Femur (tissue), 1 donor: ENCODE measurements at places on chromosomes 16 and 17.
A peak's percentile ranks its signal among the peaks of the same experiment; 100 is the strongest.

GRCh38 chr17:30586818-30587595 is 109.8 kb downstream of the GOSR1 start:
- no peak for DNase-seq

DNA sequence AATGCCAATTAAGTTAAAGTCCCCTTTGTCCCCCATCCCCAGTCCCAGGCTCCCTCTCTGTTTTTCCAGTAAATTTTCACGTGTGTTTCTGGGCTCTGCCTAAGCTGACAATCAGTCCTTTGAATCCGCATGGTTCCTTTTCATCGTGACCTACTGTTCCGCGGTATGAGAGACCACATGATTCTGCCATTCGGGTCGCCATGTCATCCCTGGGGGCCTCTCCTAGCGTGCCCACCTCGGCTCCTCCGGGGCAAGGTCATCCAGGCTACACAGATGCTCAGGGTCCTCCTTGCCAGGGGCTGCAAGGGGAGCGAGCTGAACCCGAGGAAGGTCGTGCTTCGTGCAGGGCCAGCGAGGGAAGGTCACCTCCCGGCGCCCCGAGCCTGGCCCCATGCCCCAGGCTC is 157.6 kb downstream of the RAB11FIP4 start:
- DNase-seq = no peak

GRCh38 chr16:70726892-70727361 is 41.1 kb upstream of the MTSS2 start:
- DNase-seq = peak; percentile 86

- no peak for DNase-seq
Measured at GRCh38 chr17:77405867-77406732, 265.3 kb downstream of the SEC14L1 start.

DNA sequence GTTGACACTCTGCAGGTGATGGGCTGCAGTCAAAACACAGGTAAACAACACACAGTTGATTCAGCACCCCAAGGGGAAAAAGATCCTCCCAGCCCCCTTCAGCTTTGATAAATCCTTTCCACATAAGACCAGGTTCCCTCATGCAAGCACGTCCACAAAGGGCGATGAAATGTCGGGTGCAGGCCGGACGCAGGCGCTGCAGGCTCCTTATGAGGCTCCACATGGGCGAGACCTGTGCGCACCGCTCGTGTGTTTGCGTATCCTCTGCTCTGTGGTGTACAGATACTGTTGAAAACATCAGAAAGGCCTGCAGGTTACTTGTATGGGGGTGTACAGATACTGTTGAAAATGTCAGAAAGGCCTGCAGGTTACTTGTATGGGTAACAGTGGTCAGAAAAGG is 14.4 kb upstream of the ZNF750 start:
- DNase-seq = no peak

DNA sequence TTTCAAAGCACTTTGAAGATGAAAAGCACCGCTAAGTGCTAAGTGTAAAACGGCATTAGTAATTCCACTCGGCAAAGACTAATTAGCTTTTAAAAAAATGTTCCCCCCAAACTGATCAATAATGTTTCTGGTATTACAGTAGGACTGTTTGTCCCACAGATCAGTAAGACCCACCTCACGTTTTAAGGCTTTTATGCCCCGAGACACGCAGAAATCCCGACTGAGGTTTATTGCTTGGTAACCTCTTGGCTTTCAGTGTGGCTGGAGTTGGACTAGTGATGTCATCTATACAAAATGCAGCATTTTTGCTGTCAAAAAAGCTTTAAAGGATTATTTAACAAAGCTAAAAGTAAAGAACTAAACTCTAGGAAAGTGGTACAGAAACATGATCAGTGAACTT is 414.6 kb upstream of the PSMD7 start:
- DNase-seq = no peak

DNA sequence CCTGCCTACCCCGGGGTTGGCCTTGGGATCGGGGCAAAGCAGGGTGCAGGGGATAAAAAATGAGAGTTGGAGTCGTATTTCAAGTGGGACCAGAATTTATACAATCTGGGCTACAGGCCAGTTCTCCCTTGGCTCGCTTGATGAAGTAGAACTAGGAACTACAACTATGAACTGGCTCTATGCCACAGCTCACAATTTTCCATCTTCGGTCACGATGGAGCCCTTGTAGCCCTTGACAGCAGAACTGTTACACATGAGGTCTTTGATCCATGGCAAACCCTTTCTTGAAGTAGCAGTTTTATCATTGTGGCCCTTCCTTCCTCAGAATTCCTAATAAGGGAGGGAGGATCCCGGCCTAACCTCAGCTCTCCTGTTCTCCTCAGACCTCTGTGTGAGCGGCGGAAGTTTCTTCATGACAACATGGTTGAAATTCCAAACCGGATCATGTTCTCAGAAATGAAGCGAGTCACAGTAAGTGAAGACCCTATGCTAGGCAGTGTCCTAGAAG is 17.1 kb downstream of the LIG3 start:
- peak; percentile 82 for DNase-seq

- DNase-seq = no peak
Measured at GRCh38 chr16:79282806-79283205, 317.7 kb downstream of the MAF start.

DNA sequence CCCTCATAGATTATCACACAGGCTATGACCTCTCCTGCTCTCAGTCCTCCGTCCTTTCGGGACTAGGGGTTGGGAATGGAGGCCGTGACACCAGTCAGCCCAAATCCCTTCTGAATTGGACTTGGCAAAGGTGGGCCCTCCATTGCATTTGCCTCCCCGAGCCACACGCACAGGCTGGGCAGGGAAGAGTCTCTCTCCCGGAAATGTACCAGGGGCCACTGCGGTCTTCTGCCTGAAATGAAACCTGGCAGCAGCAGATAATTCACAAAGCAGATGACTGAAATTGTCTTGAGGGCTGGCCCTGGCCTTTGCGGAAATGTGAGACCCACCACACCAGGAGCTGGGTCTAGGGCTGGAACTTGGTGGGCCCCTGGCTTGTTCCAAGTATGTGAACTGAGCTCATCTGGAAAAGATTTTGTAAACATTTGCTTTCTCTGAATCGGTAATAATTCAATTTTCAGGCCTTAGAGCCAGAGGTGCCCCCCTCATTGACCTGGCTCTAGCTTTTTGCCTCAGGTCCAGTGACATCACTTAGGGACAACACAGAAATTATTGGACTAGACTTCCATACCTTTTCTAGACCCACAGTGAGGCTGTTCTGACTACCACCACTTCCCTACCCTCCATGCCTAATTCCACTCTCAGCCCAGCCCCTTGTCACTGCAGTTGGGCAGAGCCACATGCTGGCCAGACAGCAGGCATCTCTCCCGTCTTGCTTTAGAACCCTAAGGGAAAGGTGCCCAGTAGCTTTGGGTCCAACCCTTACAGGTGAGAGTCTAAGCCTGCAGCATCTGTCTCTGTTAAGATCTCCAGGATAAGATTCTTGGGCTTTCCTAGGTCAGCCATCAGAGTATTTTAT is 75.2 kb downstream of the CCDC182 start:
- peak; percentile 21 for DNase-seq

- peak; percentile 37 for DNase-seq
Measured at GRCh38 chr16:15482068-15482747, 47.8 kb downstream of the BMERB1 start.

GRCh38 chr17:73824321-73824720 is 180.1 kb upstream of the SDK2 start:
- no peak for DNase-seq

- DNase-seq = no peak
Measured at GRCh38 chr16:54030451-54030850, 256.1 kb downstream of the IRX3 start.

GRCh38 chr16:53840456-53840855 is 136.5 kb downstream of the FTO start:
- no peak for DNase-seq

- DNase-seq = peak; percentile 10
Measured at GRCh38 chr17:80983545-80983944, 8.1 kb upstream of the CHMP6 start.
